ENCODE measurements at places on chromosomes 6 and 20. TPM values are rescaled to one million over a fixed set of nuclear protein-coding genes. Genes with fewer than 3 reads are reported as not detected.

Gene ZBTB46
- 20.0 TPM for total RNA-seq

Gene LGSN
- total RNA-seq = 0.07 TPM

Gene LY6G6D
- total RNA-seq = 2.8 TPM

Gene SNAI1
- 9.4 TPM for total RNA-seq

Gene TMEM151B
- 0.70 TPM for total RNA-seq

Gene GABRR2
- total RNA-seq = not detected

Gene SPATS1
- total RNA-seq = not detected

Gene TBP
- total RNA-seq = 23.4 TPM

Gene HNF4A
- 11.4 TPM for total RNA-seq

Gene SMLR1
- not detected for total RNA-seq

Gene ADGRB3
- total RNA-seq = 0.22 TPM

Gene ZNF311
- 2.8 TPM for total RNA-seq

Gene CST1
- 10.5 TPM for total RNA-seq

Gene ABCF1
- total RNA-seq = 55.7 TPM

Gene HEY2
- total RNA-seq = 30.4 TPM

Gene FGD2
- total RNA-seq = 0.04 TPM

Gene ADTRP
- total RNA-seq = not detected

Gene VSTM2L
- 2.7 TPM for total RNA-seq

Gene ARMC12
- 3.0 TPM for total RNA-seq

Gene LRRN4
- 0.76 TPM for total RNA-seq

Gene PRDM13
- total RNA-seq = 0.14 TPM

Gene TMEM74B
- 4.1 TPM for total RNA-seq

Gene FOXC1
- total RNA-seq = 3.7 TPM

Gene GRIK2
- 0.76 TPM for total RNA-seq

Gene SLC22A16
- total RNA-seq = not detected

Gene GRM1
- total RNA-seq = 0.14 TPM

Data from H7 (cell line).